ENCODE measurements at places on chromosomes 5 and 9.

DNA sequence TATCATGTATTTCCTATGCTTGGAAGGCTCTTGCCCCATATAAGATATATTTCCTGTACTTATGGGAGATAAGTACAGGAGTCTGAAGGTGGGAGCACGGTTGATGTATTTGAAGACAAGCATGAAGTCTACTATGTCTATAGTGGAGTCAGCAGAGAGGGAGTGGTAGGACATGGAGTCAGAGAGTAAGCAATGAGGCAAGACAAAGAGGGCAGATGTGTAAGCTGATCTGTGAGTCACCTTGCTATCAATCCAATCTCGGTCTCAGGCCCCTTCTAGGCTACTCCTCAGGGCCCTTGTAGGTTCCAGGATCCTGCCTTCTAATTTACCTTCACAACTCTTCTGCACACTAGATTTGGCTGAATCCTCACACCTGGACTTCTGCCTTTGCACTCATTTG, 105.5 kb downstream of the MACIR start:
- DNase-seq = no peak

DNA sequence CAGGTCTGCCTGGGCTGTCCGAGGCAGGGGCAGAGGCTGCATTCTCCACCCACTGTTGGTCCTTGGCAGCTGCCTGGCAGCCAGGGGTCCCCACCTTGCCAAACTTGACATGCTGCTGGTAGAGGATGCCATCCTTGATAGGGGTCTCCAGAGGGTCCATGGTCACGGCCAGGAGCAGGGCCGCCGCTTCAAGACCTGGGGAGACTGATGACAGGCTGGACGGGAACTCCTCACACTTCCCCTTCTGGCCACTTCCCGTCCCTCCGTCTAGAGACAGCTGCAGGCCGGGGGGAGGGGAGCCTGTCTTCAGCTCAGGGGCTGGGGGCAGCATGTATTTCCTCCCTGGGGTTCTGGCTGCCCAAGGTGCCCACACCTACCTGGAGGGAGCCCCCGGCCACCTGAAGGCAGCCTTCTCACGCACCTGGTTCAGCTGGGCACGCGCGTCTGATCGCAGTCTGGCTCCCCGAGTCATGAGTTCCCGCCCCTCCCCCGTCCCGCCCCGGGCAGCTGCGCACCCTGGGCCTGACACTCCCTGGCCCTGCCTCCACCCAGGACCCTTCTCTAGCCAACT, at the start of gene DOK3:
Gene DOK3, minus strand, starts transcription at position 446 of the 571 bp plus-strand sequence. Its CDS starts 286 bp downstream, at position 160.
- DNase-seq = no peak

- DNase-seq = no peak
These were observed 296.7 kb downstream of the ARL15 start for GRCh38 chr5:54013556-54014194.

GRCh38 chr5:5364932-5365331, 57.5 kb upstream of the ICE1 start:
- DNase-seq = no peak

DNA sequence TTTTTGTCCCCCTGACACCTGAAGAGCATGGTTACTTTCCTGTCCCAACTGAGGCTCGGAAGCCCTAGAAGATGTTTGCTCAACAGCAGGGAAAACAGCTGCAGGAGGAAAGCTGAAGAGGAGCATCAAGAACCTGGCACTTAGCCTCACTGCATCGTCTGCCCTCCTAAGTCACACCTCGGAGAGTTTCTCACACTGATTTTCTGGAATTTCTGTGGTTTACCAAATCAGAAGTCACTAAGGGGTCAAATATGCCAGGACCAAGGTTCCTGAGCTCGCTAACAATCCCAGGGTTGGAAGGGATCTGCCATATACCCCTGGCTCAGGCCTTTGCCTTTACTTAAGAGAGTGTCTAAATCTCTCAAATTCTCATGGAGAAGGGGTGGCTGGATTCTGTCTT, 5.3 kb downstream of the IL12B start:
- no peak for DNase-seq

- DNase-seq = no peak
These were observed 34.7 kb downstream of the LPCAT1 start for GRCh38 chr5:1488882-1489680.

- DNase-seq = peak; percentile 2
These were observed 127.4 kb downstream of the BARX1 start for GRCh38 chr9:93827545-93828330.

DNA sequence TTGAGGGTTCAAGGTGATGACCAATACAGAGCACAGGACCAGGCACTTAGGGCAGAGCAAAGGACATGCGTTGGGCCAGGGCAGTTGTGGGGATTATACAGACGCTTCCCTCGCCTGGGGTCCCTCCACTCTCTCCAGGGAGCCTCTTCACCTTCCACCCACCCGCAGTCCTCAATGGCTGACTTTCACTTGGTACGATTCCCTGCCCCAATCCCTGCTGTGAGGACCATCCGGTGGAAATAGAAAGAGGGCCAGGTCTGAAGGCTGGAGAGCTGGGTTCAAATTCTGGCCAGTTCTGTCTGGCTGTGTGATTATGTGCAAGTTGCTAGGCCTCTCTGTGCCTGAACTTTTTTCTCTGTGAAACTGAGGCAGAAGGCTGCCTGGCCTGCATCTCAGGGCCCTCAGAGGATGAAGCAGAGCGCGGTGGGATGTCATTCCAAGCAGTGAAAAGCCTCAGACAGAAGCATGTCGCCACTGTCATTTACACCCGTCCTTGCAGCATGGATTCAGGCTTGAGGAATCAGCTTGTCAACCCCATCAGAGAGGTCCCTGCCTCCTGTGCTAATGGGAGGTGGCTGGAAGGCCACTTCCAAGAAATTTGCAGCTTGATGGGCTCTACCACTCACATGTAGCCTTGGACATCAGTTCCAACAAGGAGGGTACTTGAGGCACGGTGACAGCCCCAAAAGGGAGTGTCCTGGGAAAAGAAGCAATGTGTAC, 206.6 kb upstream of the IER5L start:
- DNase-seq = no peak

Measured in central memory CD4-positive, alpha-beta T cell (primary cell).